ENCODE measurements at places on chromosomes 16 and 17.

- DNase-seq, result no peak
Measured at GRCh38 chr16:424033-424622, 1.3 kb upstream of the RAB11FIP3 start.

DNA sequence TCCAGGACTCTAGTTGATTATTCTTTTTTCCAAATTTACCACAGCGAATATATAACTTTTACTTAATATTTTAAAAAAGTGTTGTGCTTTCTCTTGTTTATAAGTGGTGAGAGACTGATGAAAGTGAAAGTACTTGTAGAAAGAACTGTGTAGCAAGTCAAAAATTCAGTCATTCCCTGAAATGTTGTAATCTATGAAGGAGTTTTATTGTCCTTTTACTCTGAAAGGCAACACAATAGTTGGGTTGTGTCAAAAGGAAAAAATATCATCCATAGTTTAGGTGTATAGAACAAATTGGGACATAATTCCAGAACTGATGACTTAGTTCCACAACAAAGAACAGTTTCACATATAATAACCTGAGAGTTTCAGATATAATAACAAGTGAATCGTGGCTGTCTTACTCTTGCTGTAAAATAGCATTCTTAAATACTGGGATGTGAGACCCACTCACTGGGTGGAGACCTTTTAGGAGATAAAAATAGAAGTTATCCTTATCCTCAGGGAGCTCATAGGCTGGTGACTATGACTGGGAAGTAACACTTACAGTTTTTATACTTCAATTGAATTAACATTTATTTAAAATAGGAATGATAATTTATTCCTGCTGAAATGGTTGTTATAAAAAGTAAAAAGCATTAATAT, 20.6 kb downstream of the CYB5B start:
- DNase-seq, result no peak

GRCh38 chr17:44394833-44395232, 5.4 kb upstream of the ITGA2B start:
- DNase-seq, result no peak

- DNase-seq, result no peak
Measured at GRCh38 chr17:48429638-48430586, at the start of gene SKAP1. Gene SKAP1, minus strand, starts transcription at chr17:48430214.

- no peak for DNase-seq
Measured at GRCh38 chr16:5438591-5438990, 341.0 kb upstream of the EEF2KMT start.

DNA sequence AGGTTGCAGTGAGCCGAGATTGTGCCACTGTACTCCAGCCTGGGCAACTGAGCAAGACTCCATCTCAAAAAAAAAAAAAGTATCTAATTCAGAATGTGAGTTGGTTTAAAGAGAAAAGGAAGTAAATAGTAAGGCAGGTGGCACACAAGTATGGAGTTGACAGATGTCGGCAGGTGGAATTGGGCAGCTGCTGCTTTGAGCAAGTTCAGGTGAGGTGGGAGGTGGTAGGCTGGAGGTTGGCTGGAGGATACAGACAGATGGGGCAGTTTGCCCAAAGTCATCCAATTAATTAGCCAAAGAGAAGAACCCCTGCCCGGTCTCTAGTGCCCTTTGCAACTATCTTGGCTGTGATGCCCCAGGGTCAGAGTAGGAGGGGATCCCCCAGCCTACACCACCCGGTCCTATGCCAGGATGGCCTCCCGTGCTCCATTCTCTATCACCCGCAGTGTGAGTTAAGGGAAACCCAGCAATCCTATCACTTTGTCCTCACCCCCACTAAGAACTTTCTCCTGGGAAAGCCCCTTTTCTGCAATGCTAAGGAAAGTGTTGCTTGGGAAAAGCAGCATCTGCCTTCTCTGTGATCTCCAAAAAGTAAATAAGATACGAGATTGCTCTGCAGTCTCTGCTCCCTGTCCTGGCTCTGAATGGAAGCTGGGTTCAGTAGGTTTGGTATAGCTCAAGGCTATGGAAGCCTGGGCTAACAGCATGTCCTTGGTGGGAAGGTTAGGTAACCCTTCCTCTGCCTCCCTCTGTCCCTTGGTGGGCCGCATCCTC, 32.2 kb downstream of the SLC12A3 start:
- no peak for DNase-seq

DNA sequence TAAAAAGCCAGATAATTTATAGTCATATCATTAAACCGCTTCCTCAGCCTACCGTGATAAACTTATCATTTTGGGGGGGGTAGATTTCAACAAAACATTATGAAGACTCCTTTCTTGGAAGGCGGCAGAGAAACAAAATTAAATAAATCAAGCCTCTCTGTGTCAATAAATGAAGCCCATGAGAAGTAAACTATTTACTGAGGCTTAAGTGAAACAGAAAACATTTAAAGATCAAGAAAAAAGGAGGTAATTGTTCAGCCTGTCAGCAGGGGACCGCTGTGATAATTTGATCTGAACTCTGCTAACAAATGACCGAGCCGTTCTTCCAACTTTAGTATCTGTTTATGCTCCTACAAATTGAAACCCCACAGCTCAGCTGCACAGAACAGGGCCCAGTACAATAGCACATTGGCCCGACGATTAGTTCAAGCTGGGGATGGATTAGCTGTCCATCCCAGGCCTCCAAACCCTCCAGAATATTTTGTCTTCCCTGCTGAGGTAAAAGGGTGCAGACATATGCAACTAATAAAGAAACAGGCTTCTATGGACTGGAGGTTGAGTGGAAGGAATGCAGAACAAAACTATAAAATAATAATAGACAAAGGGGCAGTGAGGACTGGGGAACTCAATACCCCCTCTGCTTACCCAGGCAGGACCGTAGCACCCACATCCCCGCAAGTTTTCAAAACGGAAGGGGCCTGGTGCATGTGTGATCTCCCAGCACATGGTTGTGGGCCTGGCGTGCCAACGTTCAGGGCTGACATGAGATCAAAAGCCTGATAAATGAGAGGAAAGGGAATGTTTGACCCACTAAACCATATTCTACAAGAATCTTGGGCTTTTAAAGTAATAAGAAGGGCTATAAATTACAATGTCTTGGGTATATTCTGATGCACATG, 298.1 kb upstream of the IRX5 start:
- no peak for DNase-seq

- DNase-seq, result no peak
Measured at GRCh38 chr16:27313422-27314160, at the start of gene IL4R. Gene IL4R, plus strand, starts transcription at chr16:27313974. Its CDS starts 26,230 bp downstream, at chr16:27340204.

- no peak for DNase-seq
Measured at GRCh38 chr17:514584-514983, 162.0 kb upstream of the RPH3AL start.
